ENCODE measurements at places on chromosomes 1 and 21.

- DNase-seq: no peak
Measured at GRCh38 chr1:3334366-3334765, 120.1 kb upstream of the ARHGEF16 start.

- DNase-seq: no peak
Measured at GRCh38 chr21:38460171-38460742, 38.0 kb downstream of the ERG start.

GRCh38 chr1:215793180-215793579 is 226.1 kb downstream of the KCTD3 start:
- no peak for DNase-seq

- peak; percentile 55 for DNase-seq
Measured at GRCh38 chr1:181038399-181038873, 4.7 kb downstream of the MR1 start.

- no peak for DNase-seq
Measured at GRCh38 chr1:45317166-45317565, 9.5 kb upstream of the HPDL start.

GRCh38 chr1:203185585-203185984 is 919 bp downstream of the CHI3L1 start:
- no peak for DNase-seq

- no peak for DNase-seq
Measured at GRCh38 chr1:115428676-115429075, 90.6 kb upstream of the NGF start.

GRCh38 chr1:38454236-38454635 is 405.3 kb downstream of the RRAGC start:
- DNase-seq: no peak
